Skeletal muscle tissue (tissue), 5 donors: ENCODE measurements at places on chromosomes 6 and 20. TPM values are rescaled to one million over a fixed set of nuclear protein-coding genes. Genes with fewer than 3 reads are reported as not detected.

Gene ZSCAN23
- 4.7 TPM for total RNA-seq

Gene ZBTB24
- 4.7 TPM for total RNA-seq

Gene CST4
- total RNA-seq = not detected

Gene SPDEF
- not detected for total RNA-seq

Gene COL20A1
- total RNA-seq = 2.6 TPM

Gene PRND
- total RNA-seq = 25.6 TPM

Gene CFAP206
- total RNA-seq = not detected

Gene WFDC2
- not detected for total RNA-seq

Gene CLIC5
- 7.8 TPM for total RNA-seq

Gene ZC3H12D
- total RNA-seq = 1.0 TPM

Gene TTLL9
- 0.52 TPM for total RNA-seq

Gene DAAM2
- 31.8 TPM for total RNA-seq

Gene STMND1
- total RNA-seq = not detected

Gene PTCHD4
- total RNA-seq = 0.52 TPM

Gene CHMP4B
- total RNA-seq = 24.0 TPM

Gene ELOVL4
- total RNA-seq = 2.1 TPM

Gene RFX6
- total RNA-seq = not detected

Gene ARHGAP40
- not detected for total RNA-seq

Gene TNNC2
- 2,844 TPM for total RNA-seq

Gene MMP24OS
- total RNA-seq = 4.2 TPM

Gene IRAK1BP1
- total RNA-seq = 3.7 TPM

Gene LPIN3
- 0.52 TPM for total RNA-seq

Gene IYD
- not detected for total RNA-seq

Gene CLVS2
- total RNA-seq = under 0.01 TPM

Gene OR2J3
- total RNA-seq = not detected

Gene BPIFB2
- not detected for total RNA-seq

Gene DSP
- 3.1 TPM for total RNA-seq

Gene TNFAIP3
- 6.3 TPM for total RNA-seq

Gene BCAS4
- total RNA-seq = 1.0 TPM

Gene CD83
- total RNA-seq = 13.6 TPM

Gene JPH2
- total RNA-seq = 85.1 TPM

Gene LTA
- total RNA-seq = not detected

Gene UBE2C
- total RNA-seq = 10.4 TPM

Gene C6orf141
- total RNA-seq = 2.1 TPM

Gene TREML2
- total RNA-seq = under 0.01 TPM

Gene CTCFL
- not detected for total RNA-seq

Gene GABRR2
- not detected for total RNA-seq

Gene RAB32
- 35.5 TPM for total RNA-seq
